ENCODE measurements at places on chromosomes 1 and 21. TPM values are rescaled to one million over a fixed set of nuclear protein-coding genes. Genes with fewer than 3 reads are reported as not detected.

- no peak for DNase-seq
- H3K27me3 ChIP-seq: no peaks in the 10 kb centered on the region
- H3K36me3 ChIP-seq: peaks cover 6% of the 10 kb centered on the region
- H3K27ac ChIP-seq: peak overlapping the region; percentile 90
- peak overlapping the region; percentile 50 for H3K4me3 ChIP-seq
- H3K4me1 ChIP-seq: peaks cover 22% of the 10 kb centered on the region
Observed at GRCh38 chr21:41362605-41363369, 960 bp downstream of the MX2 start.

- no peak for DNase-seq
- no peaks in the 10 kb centered on the region for H3K4me1 ChIP-seq
- no peak overlapping the region for H3K4me3 ChIP-seq
Observed at GRCh38 chr1:44254392-44254910, 41.2 kb downstream of the DMAP1 start.

DNA sequence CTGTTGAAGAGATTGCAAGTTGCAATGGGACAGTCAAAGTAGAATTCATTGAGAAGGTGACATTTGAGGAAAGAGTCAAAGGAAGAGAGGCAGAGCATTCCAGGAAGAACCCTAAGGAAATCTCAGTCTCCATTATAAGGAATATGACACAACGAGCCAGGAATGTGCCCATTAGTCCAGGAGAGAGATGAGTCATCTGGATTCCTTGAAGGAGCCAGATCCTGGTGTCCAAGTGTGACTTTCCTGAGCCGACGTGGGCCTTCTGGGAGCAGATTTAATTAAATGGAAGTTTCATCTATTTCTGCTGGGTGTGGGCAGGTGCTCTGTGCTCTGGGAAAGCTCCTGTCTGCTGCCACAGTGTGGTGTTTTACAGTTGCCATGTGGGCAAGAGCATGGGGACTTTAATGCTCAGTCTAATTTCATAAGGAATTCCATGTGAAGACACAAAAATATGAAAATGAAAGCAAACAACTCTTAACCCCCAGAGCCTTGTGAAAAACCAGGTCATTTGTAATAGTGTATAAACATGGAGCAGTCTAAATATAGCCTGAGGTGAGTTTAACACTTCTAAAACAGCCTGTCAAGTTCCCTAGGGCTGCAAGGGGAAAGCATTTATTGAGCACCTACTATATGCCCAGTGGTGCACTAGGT lies 111.4 kb upstream of the ARTN start:
- no peaks in the 10 kb centered on the region for H3K27me3 ChIP-seq
- no peak for DNase-seq
- H3K27ac ChIP-seq: no peak overlapping the region
- no peaks in the 10 kb centered on the region for H3K4me1 ChIP-seq
- peaks cover 6% of the 10 kb centered on the region for H3K36me3 ChIP-seq
- no peak overlapping the region for H3K4me3 ChIP-seq

- peaks cover 35% of the 10 kb centered on the region for H3K36me3 ChIP-seq
- DNase-seq: no peak
- H3K4me1 ChIP-seq: no peaks in the 10 kb centered on the region
- no peak overlapping the region for H3K27ac ChIP-seq
- H3K4me3 ChIP-seq: no peak overlapping the region
- H3K27me3 ChIP-seq: no peaks in the 10 kb centered on the region
Observed at GRCh38 chr1:179921981-179922872, 32.4 kb upstream of the CEP350 start.

DNA sequence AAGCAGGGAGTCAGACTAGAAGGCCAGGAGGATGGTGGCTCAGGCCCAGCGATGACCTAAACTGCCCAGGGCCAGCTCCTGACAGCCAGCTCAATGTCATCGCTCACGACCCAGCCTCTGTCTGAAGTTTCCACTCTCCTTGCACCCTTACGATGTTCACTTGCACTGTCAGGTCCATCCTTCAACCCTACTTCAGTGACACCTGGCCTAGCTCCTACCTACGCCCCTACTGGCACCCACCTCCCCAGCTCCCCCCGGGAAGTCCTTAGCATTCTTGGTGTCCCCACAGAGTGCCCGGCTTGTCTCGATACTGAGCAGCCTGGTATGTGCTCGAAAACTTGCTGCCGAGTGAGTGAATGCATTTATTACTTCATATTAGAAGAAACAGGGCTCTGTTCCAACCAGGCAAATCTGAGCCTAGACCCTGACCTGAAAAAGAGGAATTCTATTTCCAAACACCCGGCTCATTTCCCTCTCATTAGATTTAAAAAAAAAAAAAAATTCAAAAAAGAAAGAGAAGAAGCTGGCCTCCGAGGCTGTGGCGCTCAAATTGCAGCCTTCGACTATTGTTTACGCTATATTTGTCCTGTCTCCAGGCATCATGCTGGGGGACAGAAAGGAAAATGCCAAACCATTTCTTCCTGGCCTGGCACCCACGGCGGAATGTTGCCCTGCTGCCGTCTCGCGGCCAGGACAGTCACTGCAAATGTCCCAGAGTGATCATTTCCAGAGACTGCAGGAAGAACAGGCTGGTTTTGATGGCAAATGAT lies 29.8 kb upstream of the LRRC38 start:
- H3K27me3 ChIP-seq: no peaks in the 10 kb centered on the region
- H3K27ac ChIP-seq: no peak overlapping the region
- DNase-seq: peak; percentile 51
- no peaks in the 10 kb centered on the region for H3K36me3 ChIP-seq
- H3K4me3 ChIP-seq: peak overlapping the region; percentile 4
- no peaks in the 10 kb centered on the region for H3K4me1 ChIP-seq

GRCh38 chr1:23291706-23292105 lies 52.4 kb downstream of the HNRNPR start:
- no peak for DNase-seq
- no peak overlapping the region for H3K4me3 ChIP-seq
- peaks cover 28% of the 10 kb centered on the region for H3K36me3 ChIP-seq
- H3K4me1 ChIP-seq: peaks cover 12% of the 10 kb centered on the region

DNA sequence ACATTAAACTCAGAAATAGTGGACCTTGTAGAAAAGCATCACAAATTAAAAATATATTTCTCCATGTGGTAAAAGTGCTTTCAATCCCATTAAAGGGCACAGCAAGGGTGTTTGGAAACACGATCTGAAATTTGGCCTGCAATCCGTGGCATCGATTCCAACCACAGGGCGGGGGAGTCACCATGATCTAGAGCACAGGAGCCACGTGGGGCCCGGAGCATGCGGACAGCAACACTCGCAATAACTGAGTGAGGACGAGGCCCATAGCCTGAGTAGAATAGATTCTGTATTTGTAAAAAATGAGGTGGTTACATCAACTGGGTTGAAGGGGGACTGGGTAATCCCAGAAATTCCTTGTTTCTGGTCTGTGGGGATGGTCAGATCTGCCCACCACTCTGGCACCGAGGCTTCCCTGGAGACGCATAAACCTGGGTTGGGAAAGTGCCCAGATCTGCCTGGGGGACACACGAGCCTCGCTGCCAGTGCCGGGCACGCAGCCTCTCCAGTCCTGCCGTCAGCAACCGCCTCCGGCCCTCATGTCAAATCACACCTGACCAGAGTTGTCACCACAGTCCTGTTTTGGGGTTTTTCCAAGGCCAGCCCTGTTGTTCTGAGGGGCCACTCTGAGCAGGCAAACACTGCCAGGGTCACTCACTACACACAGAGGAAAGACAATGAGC lies 104.3 kb downstream of the PGBD5 start:
- no peaks in the 10 kb centered on the region for H3K4me1 ChIP-seq
- no peak overlapping the region for H3K4me3 ChIP-seq
- no peaks in the 10 kb centered on the region for H3K36me3 ChIP-seq

- H3K36me3 ChIP-seq: no peaks in the 10 kb centered on the region
- no peak overlapping the region for H3K27ac ChIP-seq
- no peak for DNase-seq
- H3K4me3 ChIP-seq: no peak overlapping the region
Observed at GRCh38 chr1:245133995-245134715, 20.6 kb upstream of the KIF26B start.

GRCh38 chr1:228830185-228830953 lies 95.1 kb downstream of the RHOU start:
- DNase-seq: peak; percentile 86
- no peak overlapping the region for H3K4me3 ChIP-seq
- H3K27me3 ChIP-seq: no peaks in the 10 kb centered on the region
- no peaks in the 10 kb centered on the region for H3K36me3 ChIP-seq
- H3K4me1 ChIP-seq: peaks cover 17% of the 10 kb centered on the region

GRCh38 chr1:37055631-37056030 lies 21.3 kb upstream of the GRIK3 start:
- no peaks in the 10 kb centered on the region for H3K4me1 ChIP-seq
- DNase-seq: no peak
- H3K27ac ChIP-seq: no peak overlapping the region

- H3K4me1 ChIP-seq: peaks cover 64% of the 10 kb centered on the region
- DNase-seq: no peak
- no peak overlapping the region for H3K27ac ChIP-seq
- no peaks in the 10 kb centered on the region for H3K27me3 ChIP-seq
- H3K36me3 ChIP-seq: no peaks in the 10 kb centered on the region
Observed at GRCh38 chr1:111220302-111220890, 7.1 kb upstream of the CHI3L2 start.

- H3K27me3 ChIP-seq: no peaks in the 10 kb centered on the region
- no peak overlapping the region for H3K27ac ChIP-seq
- no peak overlapping the region for H3K4me3 ChIP-seq
- no peaks in the 10 kb centered on the region for H3K4me1 ChIP-seq
- DNase-seq: no peak
- no peaks in the 10 kb centered on the region for H3K36me3 ChIP-seq
Observed at GRCh38 chr1:77383236-77383635, 101.4 kb downstream of the AK5 start.

DNA sequence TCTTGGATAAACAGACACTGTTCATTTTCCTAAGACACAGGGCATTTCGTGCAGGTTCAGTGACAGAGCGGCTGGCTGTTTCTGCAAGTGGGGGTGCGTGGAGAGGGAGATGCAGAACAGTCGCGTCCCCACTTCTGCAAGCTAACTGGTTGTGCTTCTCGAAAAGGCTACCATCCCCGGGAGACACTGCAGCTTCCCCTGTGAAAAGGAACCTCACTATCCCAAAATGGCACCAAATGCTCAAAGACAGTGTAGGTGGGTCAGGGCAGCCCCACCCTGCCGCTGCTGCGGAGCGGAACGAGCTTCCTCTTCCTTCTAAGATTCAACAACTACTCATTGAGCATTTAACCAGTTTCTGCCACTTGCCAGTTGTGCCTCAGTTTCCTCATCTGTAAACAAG lies 19.2 kb upstream of the BACE2 start:
- no peaks in the 10 kb centered on the region for H3K27me3 ChIP-seq
- no peaks in the 10 kb centered on the region for H3K4me1 ChIP-seq
- no peak overlapping the region for H3K4me3 ChIP-seq
- no peak for DNase-seq
- no peak overlapping the region for H3K27ac ChIP-seq

GRCh38 chr1:17027403-17027802 lies 15.7 kb upstream of the ATP13A2 start:
- H3K27me3 ChIP-seq: no peaks in the 10 kb centered on the region
- peak overlapping the region; percentile 48 for H3K27ac ChIP-seq
- no peak overlapping the region for H3K4me3 ChIP-seq

DNA sequence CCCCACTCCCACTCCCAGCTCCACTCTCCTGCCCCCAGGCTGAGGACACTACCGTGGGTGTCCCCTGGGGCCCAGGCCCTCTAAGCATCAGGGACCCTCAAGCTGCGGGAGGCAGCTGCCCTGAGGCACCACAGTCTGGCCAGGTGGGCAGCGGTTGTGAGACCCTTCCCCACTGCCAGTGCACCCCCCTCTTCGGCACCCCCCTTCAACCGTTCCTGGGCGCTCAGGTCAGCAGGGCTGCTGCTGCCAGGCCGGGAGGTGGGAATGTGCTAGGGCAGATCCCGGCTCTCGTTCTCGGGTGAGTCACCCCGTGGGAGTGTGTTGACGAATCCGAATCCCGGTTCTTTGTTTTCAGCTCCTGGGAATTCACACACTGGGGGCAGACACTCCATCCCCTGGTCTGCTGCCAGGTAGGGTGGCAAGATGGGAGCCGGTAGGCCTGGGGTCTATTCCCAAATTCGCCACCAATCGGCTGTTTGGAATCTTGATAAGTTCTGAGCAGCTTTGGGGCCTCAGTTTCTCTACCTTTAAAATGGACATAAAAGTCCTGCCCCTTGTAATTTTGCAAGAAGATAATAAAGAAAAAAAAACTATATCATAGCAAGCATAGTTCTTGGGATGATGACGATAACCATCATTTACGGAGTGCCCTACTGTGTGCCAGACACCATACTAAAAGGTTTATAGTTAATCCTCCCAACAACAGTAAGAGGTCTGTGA lies 28.5 kb upstream of the CASZ1 start:
- peaks cover 4% of the 10 kb centered on the region for H3K27me3 ChIP-seq
- no peak for DNase-seq
- H3K4me3 ChIP-seq: no peak overlapping the region

- H3K4me1 ChIP-seq: no peaks in the 10 kb centered on the region
- H3K27me3 ChIP-seq: no peaks in the 10 kb centered on the region
- no peak overlapping the region for H3K4me3 ChIP-seq
- H3K36me3 ChIP-seq: no peaks in the 10 kb centered on the region
Observed at GRCh38 chr1:201095581-201095980, 16.6 kb downstream of the CACNA1S start.

DNA sequence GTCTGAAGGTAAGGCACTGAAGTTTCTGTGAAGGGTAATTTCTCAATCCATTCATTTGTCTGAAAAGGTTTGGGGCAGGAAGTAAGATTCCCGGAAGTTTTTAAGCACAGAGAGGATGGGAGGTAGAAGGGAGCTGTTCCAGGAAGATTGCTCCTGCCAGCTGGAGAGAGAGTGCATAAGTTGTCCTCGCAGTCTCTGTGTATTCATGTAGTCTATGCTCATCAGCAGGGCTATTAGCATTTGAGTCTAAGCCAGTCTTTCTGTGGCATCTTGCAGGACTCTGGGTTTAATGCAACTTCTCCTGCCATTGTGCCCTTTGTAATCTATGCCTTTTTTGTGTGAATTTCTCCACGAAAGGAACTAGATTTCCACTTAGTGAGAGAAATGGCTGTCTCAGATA lies 140.8 kb upstream of the FGGY start:
- H3K4me1 ChIP-seq: peaks cover 20% of the 10 kb centered on the region
- no peak for DNase-seq
- H3K27ac ChIP-seq: peak overlapping the region; percentile 6
- no peak overlapping the region for H3K4me3 ChIP-seq
- no peaks in the 10 kb centered on the region for H3K27me3 ChIP-seq
- H3K36me3 ChIP-seq: no peaks in the 10 kb centered on the region

Gene OR6K3
- 2.2 TPM for total RNA-seq

Gene RGL1
- total RNA-seq: 37.6 TPM

Gene MYOCOS
- total RNA-seq: 0.18 TPM

Gene NPHS2
- total RNA-seq: not detected

Gene F5
- 4.2 TPM for total RNA-seq

Gene DCST2
- total RNA-seq: 1.4 TPM

Gene IGSF9
- total RNA-seq: 2.0 TPM

Gene PDZK1
- total RNA-seq: not detected

Gene TRAPPC10
- 47.4 TPM for total RNA-seq

Data from lower lobe of right lung (tissue), 2 donors.